NCI-H1417 (cell line): ENCODE measurements at places on chromosomes 3 and 15.
A peak's percentile ranks its signal among the peaks of the same experiment; 100 is the strongest.

- DNase-seq = no peak
These were observed 1.2 kb upstream of the COL6A6 start for GRCh38 chr3:130515755-130516154.

DNA sequence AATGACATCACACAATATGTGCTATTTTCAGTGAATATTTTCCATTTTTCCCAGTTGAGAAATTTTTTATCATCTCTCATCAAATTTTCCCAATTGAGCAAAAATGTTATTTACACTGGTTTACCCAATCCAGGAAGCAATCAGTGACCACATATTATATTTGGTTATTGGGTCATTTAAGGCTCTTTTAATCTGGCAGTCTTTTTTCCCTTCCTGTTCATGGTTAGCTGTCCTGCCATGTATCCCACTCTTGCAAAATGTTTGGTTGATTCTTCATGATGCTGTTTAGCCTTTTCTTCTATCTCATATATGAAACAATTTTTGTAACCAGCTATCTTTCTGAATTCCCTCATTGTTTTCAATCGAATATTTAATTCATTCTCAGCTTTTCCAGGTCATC is 626.0 kb downstream of the RBMS3 start:
- no peak for DNase-seq

- DNase-seq = peak; percentile 35
These were observed 65.6 kb downstream of the SLC6A6 start for GRCh38 chr3:14467814-14468620.

- DNase-seq = no peak
These were observed 211.3 kb downstream of the MYRIP start for GRCh38 chr3:40020689-40021088.

DNA sequence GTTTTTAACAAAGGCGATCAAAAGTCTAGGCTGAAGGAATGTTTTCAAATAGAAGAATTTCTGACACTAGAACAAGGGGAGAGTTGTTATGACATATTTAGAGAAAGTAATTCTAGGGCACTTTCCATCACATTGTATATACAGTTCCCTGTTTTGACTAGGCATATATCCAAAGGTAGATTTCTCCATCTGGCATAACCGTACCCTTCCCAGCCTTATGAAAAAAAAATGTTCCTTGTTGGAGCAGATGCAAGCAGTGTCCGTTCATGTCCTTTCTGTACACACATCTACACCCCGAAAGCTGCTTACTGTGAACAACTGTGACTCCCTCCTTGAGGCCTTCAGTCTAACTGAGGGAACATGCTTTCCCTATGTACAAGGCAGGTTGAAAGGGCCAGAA is 271.7 kb upstream of the GBE1 start:
- DNase-seq = no peak
